ENCODE measurements at places on chromosomes 4 and X. TPM values are rescaled to one million over a fixed set of nuclear protein-coding genes. Genes with fewer than 3 reads are reported as not detected.

DGKQ gene
- 16.9 TPM for total RNA-seq

NEUROG2 gene
- not detected for total RNA-seq

NEIL3 gene
- total RNA-seq = 18.2 TPM

DNA sequence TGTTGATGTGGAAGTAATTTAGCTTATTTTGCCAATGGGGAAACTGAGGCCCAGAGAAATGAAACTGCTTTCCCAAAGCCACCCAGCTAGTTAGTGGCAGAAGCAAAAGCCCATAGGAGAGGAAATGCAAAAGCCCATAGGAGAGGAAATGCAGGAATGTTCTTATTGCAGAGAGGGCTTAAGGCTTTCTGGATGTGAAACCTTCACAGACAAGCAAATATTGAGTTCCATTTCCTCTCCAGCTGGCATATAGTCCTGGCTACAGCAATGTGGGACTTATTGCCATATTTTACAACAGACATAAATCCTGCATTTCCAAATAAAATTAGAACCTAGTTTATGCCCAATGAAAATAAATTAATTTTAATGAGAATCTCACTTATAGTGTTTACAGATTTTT, 69.7 kb downstream of the TMEM154 start:
- no peak for DNase-seq

DNA sequence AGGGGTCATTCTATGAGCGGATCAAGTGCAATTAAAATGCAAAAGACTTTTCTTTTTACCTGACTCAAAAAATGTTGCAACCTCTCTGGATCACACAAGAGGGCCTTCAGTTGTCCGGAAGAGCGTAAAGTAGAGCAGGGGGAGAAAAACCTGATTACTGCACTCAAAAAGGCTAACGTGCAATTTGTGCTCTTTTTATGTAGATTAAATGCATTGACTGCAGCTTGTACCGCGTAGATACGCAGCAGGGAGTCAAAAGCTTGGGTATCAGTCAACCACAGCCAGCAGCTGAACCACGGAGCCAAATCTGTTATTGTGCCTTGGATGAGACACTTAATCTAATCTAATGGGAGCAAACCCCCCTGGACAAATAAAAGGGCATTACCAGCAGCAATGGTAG, 107.3 kb upstream of the RAI2 start:
- DNase-seq = no peak

- no peak for DNase-seq
These were observed 145.1 kb downstream of the MGST2 start for GRCh38 chr4:139810710-139811109.

GRCh38 chr4:38803833-38804653, 548 bp downstream of the TLR1 start:
- DNase-seq = no peak

GRCh38 chr4:140149846-140150635, 3.9 kb downstream of the MAML3 start:
- DNase-seq = no peak

DNA sequence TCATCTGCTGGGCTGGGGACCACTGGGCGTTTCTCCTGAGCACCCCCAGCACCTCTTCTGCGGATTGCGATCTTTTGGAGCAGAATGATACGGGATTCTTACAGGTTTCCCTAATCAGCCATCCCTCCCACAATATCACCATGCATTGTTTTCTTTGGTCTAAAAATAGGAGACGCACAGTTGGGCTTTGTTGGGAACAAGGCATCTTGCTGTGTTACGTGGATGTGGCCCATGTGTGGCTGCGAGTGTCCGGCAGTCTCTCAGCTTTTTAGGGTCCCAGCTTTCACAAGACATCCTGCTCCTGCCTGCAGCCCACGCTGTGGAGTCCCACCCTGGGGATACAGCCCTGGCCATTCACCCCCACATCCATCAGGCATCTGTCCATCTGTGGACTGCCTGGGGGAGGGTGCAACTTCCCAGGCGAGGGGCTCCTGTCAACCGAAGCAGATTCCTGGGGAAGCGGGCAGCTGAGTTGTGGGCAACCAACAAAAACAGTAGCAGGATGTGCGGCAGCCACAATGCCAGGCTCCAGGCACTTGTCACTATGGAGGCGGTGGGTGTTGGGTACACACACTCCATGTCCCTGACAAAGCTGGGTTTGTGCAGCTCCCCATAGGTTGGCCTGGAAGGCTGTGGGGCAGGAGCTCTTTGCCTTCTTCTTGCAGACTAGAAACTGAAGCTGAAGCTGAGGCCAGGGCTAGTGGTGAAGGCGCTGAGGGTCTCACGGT, 185.5 kb upstream of the PSAPL1 start:
- no peak for DNase-seq

DNA sequence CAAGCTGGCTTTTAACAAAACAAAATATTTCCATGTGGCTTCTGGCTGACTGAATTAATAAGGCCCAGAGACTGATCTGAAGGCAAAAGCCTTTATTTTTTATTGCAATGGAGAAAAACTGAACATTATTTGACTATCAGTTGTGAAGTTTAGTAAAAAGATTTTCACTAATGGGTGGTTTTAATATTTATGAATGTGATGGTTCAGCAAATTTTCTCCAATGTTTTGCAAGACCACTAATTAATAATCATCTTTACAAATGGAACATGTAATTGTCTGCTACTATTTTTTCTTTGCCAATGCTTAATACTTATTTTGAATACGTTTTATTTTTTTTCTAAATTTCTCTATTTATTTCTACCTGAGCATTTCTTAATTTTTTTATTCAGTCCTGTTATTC, 90.6 kb downstream of the SNCA start:
- no peak for DNase-seq

DNA sequence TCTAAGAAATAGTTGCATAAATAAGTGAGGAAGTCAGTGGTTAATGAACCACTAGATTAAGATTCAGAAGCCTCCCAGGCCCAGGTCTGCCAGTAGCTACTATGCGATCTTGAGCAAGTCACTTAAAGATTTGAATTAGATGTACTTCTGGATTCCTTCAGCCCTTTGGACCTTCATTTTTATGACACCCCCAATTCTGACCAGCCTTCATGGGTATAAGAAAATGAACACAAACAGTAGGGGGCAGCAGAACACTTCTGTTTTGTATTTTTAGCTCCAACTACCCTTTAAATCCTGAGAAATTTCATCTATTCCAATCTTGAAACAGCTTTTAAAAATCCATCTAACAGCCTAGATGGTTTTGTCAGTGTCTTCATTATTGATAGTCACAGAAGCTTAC, 19.0 kb downstream of the TMEM47 start:
- DNase-seq = no peak

DNA sequence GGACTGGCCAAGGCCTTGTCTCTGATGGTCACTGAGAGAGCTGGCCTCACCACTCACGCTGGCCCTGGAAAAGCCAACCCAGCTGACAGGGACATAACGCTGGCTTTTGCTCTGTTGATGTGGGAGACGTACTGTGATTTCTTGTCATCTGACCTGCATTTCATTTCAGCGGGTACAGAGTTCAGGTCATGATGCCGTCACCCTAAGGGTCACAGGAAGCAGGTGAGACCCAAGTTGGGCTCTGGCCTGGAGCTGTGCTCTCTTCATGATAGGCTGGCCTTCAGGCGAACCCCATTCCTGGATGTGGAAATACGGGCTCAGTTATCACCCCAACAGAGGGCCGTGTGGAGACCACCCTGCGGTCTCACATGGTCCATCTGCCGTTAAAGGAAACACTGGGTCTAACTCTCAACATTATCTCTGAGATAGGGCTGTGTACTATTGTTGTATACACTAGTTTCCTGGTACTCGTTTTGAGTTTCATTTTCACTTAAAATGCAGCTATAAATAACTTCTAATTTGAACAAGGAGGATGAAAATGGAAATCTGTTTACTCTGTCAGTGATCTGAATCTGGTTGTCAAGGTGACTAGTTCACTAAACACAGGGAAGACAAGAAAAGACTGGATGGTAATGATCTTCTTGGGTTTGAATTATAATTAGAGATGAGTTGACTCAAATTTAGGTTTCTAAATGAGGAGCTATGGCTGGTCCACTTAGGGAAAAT, 89.1 kb downstream of the TBC1D9 start:
- no peak for DNase-seq

DNA sequence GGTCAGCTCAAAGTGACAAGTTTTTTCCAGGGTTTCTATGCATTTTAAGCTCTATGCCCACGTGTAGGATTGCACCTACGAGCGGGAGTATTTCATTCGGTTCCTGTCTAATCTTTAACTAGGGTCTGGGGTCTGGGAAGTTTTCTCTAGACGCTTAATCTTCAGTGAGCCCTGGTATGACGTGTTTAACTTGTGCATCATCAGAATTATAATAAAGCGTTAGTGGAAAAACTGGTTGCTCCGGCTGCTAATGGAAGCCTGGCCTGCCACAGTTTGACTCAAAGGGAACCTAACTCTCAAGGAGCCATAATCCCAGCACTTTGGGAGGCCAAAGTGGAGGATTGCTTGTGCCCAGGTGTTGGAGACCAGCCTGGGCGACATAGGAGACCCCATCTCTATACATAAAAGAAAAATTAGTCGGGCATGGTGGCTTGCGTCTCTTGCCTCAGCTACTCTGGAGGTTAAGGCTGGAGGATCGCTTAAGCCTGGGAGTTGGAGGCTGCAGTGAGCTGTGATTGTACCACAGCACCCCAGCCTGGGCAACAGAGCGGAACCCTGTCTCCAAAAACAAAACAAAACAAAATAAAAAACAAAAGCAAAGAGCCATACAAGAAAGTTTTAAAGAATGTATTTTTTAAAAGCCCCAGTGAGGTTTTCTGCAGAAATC, 30.2 kb downstream of the ARSD start:
- DNase-seq = no peak

DNA sequence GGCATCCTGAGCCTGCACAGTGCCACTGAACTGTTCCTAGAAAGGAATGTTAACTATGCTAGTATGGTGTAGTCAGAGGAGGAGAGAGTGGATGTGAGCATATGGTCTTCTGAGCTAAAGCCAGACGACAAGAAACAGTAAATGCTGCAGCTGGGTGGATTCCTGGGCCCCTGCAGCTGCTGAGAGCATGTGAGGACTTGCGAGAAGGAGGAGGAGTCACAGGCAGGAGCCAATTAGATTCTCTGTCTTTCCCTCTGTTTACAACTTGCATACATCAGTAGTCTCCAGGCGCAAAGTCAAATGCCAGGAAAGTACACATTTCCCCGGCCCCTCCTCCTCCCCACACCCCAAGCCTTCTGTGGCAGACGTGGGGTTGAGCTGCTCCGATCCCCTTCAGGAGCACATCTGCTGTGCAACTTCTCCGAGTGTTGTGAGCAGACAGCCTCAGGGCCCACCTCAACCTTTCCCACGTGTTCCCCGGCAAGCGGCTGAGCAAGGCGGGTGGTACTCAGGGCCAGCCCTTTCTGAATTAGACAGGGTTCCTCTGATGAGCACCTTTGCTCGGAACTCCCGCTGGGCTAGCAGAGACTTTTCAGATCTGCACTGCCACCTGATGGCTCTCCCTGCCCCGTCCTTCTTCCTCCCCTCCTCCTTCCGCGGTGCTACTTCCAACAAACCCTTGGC, 108.7 kb upstream of the ATP6AP2 start:
- DNase-seq = no peak

DNA sequence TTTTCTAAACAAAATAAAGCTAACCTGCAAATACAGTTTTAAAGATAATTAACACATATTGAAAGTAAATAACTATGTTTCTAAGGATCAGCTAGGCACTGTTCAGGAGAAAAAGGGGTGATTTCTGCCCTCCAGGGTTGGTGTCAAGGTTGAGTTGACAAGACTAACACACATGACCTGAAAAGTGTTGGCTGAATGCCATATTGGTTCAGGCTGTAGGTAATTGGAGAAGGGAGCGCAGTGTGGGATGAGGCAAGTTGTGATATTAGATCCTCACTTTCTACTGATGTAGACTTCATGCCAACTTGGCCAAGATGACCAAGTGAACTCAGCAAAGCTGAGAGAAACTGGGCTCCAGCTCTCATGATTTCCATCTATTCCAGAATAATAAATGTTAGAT, 42.2 kb downstream of the PPM1K start:
- DNase-seq = no peak
